Central memory CD8-positive, alpha-beta T cell (primary cell): ENCODE measurements at places on chromosomes 4 and X.

GRCh38 chr4:128471576-128471975, 184.0 kb upstream of the PGRMC2 start:
- no peak for DNase-seq

GRCh38 chr4:17094159-17094875, 195.9 kb upstream of the LDB2 start:
- no peak for DNase-seq

- DNase-seq = no peak
Observed at GRCh38 chr4:52126966-52127365, 75.9 kb downstream of the SPATA18 start.

GRCh38 chr4:103108542-103108941, 8.9 kb upstream of the BDH2 start:
- DNase-seq = no peak

DNA sequence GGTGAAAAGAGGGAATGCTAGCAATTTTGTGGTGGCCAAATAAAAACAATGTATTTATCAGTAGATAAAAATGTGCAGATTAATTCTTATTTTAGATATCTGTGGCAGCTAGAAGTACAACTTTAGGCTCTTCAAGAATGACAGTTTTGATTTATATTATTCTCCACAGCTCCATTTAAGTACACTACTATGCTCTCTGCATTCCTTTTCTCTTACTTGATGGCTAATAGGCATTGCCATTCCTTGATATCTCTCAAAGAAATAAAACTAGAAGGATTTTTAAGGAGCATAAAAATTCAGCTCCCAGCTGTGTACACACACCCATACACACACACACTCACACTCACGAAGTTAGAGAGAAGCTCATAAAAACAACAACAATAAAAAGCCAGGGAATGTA, 59.4 kb upstream of the H2AZ1 start:
- no peak for DNase-seq
